ENCODE measurements at places on chromosomes 4 and X.

GRCh38 chrX:20026278-20026677 lies 35.4 kb upstream of the BCLAF3 start:
- peak; percentile 41 for DNase-seq

GRCh38 chr4:95428291-95429070 lies 120.3 kb downstream of the UNC5C start:
- DNase-seq: no peak

- DNase-seq: no peak
Measured at GRCh38 chr4:1075809-1076699, 37.3 kb downstream of the RNF212 start.

DNA sequence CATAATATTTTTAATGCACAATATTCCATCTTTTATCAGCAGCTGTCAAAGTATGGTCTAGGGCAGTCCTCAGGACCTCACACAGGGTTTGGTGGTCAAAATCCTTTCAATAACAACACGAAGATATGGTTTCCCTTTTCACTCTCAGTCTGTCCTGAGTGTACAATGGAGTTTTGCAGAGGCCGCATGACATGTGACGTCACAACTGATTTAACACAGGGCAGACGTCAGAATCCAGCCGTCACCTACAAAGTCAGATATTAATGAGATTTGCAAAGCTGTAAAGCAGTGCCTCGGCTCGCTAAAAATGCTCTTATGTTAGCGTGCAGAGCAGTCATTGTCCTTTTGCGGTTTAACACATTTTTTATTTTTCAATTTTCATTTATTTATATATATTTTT lies 12.5 kb downstream of the ABLIM2 start:
- no peak for DNase-seq

DNA sequence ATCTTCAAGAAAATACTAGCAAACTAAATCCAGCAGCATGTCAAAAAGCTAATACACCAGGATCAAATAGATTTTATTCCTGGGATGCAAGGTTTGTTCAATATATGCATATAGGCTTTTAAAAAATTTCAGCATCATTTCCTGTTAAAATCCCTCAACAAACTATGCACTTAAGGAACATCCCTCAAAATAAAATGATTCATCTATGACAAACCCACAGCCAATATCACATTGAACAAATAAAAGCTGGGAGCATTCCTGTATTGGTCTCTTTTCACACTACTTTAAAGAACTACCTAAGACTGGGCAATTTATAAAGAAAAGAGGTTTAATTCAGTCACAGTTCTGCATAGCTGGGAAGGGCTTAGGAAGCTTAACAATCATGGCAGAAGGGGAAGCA lies 726.7 kb downstream of the GRXCR1 start:
- DNase-seq: no peak

- DNase-seq: no peak
Measured at GRCh38 chrX:338281-338835, 19.8 kb upstream of the GTPBP6 start.

DNA sequence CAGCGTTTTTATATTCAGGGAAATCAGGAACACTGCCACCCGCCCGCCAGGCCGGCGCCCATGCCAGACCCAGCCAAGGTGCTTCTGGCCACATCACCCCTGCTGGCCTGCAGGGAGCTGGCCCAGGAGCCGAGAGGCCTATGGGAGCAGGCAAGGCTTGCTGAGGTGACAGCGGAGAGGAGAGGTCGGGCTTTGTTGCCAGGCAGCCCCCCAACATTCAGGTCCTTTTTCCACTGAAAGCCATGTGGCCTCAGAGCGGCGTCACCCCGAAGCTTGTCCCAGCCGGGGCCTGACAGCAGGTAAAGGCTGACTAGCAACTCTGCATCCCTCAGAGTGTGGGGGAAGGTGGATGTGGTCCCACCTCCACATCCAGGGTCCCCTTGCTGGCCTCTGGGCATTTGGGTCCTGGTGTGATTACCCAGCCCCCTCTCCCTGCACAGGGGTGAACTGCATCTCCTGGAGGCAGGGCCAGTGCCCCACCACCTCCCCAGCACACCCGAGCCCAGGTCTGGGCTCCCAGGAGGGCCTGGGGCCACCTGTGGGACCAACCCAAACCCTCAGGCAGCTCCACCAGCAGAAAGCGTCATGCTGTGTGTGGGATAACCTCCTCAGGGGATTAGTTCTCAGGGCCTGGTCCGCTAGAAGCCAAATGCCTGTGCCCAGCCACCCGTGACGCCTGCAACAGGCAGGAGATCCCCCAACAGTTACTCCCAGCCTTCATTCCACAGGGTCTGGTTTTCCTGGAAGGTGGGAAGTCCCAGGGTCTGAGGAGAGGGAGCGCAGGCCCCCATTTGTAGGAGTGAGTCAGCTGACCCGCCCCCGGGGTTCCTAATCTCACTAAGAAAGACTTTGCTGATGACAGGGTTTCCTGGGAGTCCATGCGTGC lies at the start of gene PDE6B:
Gene PDE6B, plus strand, starts transcription at position 869 of the 886 bp plus-strand sequence. CDS start 54 bp downstream, outside the sequence.
- DNase-seq: peak; percentile 23

DNA sequence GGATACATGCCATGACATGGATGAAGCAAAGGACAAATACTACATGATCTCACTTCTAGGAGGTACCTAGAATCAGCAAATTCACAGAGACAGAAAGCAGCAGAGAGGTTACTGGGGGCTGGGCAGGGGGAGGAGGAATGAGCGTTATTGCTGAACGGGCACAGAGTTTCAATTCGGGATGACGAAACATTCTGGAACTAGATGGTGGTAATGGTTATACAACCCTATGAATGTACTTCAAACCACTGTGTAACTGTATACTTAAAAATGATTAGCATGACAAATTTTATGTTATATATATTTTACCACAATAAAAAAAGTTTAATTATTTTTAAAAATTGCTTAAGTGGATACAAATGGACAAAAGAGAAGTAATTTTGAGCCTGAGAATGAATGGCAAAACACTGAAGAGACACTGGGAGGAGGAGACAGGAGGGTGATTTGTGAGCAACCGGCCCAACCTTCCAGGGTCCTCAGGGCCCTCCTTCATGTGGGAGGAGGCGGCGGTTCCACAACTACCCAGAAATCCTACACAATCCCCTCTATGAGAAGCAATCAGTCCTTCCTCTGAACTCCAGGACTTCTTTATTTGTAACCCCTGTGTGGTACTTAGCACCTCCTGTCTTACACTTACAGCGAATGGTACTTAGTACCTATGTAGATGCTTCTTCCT lies 14.1 kb downstream of the ACSL1 start:
- no peak for DNase-seq

DNA sequence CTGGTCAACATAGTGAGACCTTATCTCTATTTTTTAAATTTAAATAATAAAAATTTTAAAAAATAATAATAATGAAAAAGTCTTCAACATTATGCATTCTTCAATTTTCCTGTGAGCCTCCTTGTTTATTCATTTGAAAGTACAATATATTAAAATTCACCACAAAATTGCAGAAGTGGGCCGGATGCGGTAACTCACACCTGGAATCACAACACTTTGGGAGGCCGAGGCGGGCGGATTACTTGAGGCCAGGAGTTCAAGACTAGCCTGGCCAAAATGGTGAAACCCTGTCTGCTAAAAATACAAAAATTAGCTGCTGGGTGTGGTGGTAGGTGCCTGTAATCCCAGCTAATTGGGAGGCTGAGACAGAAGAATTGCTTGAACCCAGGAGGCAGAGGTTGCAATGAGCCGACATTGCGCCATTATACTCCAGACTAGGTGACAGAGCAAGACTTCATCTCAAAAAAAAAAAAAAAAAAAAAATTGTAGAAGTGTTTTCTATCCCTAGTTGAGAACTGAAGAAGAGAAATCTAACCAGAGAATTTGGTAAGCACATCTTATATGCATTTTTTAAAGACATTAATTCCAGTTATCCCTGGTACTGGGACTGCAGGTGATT lies 56.9 kb downstream of the RBM47 start:
- DNase-seq: no peak

- DNase-seq: no peak
Measured at GRCh38 chr4:6367371-6367851, 97.8 kb downstream of the WFS1 start.

DNA sequence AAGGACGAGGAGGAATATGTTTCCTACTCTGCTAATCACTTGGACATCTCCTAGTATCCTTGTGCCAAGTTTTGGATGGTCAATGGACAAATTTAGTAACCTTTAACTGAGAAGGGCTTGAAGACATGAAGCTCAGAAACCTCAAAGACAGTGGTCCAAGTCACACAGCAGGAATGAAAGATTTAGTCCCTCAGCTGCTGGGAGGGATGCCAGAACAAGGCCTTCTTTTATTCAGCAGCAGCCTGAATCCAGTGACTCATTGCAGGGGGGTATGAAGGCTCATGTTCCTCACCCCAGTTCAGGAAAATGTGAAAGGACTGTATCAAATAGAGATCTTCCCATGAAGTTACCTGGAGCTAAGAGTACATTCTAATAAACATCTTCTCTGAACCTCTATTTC lies 214.9 kb upstream of the UGT8 start:
- DNase-seq: peak; percentile 92

DNA sequence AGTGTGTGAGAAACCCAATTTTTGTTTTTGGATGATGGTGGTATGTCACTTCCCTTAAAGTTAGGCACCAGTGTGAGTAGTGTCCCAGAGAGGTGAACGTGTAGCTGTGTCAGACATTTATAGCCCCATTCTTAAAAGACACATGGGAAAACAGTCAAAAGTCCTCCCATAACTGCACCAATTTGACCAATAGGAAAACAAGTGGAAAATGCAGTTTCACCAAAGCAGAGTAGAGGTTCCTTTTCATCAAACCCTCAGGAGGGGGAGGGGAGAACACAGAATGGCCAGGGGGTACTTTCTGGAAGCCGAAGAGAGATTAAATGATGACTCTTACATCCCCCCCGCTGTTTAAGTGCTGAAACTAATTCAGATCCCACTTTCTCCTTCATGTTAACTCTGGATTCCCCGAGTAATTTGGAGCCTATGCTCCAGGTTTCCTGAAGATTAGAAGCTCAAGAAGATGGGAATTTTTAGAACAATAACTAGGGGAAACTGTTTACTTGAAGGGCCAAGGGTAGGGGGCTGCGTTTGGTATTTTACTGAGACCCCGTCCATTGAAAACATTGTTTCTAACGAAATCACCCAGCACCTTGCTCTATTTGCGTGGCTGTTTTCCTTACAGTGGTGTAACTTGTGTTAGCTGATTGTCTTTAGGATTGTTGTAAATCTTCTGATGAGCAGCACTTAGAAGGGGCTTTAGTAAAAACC lies 2.1 kb upstream of the LEF1 start:
- no peak for DNase-seq

- peak; percentile 77 for DNase-seq
Measured at GRCh38 chr4:144906181-144906925, 191.6 kb downstream of the ANAPC10 start.

DNA sequence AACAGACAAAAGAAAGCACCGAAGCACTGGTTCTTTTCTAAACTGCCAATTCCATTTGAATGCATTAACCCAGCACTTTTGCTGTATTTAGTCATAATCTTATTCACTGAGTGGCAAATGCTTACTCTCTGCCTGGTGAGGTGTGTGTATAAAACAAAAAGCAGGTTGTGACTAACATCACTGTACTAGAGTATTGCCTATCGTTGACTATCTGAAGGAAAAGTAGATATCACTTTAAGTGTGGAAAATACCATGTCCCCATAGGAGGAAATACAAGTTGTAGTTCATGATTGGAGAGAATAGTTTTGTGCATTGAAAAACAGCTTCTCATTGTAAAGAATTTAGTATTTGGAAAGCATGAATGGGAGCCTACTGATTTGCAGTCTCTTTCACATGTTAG lies 2.7 kb downstream of the PDLIM5 start:
- DNase-seq: peak; percentile 41

DNA sequence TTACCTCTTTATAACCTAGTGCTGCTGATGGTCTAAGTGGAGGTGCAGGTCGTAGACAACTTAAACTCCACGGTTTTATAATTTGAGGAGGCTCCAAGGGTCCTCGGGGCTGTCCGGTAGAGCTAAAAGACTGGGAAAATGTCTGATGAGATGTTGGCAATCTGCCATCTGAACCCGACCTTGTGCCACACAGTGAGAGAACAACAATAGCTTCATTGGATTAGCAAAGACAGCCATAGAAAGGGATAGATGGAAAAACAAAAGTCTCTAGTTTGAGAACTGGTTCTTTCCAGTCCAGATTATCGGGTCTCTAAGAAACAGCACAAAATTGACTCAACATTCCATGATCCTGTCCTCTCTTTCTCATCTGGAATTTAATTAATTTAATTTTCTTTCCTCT lies 31.6 kb downstream of the CD40LG start:
- no peak for DNase-seq

- DNase-seq: no peak
Measured at GRCh38 chr4:76091052-76091451, 16.5 kb downstream of the ART3 start.

- peak; percentile 80 for DNase-seq
Measured at GRCh38 chr4:80268081-80268823, 1.8 kb downstream of the FGF5 start.

DNA sequence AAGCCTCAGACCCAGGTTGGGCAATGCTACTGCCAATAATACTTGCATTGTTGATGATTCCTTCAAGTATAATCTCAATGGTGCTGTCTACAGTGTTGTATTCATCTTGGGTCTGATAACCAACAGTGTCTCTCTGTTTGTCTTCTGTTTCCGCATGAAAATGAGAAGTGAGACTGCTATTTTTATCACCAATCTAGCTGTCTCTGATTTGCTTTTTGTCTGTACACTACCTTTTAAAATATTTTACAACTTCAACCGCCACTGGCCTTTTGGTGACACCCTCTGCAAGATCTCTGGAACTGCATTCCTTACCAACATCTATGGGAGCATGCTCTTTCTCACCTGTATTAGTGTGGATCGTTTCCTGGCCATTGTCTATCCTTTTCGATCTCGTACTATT lies 7.4 kb downstream of the LPAR4 start:
- no peak for DNase-seq

GRCh38 chrX:24259544-24260240 lies 54.2 kb downstream of the SUPT20HL2 start:
- peak; percentile 71 for DNase-seq

GRCh38 chrX:21412883-21413282 lies 38.7 kb downstream of the CNKSR2 start:
- peak; percentile 64 for DNase-seq

- DNase-seq: no peak
Measured at GRCh38 chr4:139282065-139282720, 2.2 kb upstream of the MGARP start.

DNA sequence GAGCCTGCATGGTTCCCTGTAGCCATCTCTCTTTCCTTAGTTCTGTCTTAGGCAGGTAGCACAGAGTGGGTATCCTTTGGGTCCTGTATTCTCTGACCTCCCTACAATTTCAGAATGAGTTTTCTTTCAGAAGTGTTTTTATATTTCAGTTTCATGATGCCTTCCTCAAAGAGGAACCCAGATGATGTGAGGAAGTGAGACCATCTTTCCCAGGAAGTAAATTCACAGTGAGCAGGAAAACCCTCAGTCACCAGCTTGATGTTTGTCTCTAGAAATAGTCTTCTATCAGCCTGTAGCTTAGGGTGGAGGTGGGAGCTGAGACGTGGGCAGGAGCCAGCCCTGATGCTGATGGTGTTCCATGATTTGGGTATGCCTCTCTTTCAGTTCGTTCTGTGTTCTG lies 16.9 kb downstream of the PLAC1 start:
- DNase-seq: no peak

- DNase-seq: peak; percentile 91
Measured at GRCh38 chr4:66178906-66179305, 508.6 kb upstream of the EPHA5 start.

- DNase-seq: peak; percentile 79
Measured at GRCh38 chr4:149823769-149824221, 8.2 kb upstream of the IQCM start.
